ENCODE measurements at places on chromosomes 2 and 18.

DNA sequence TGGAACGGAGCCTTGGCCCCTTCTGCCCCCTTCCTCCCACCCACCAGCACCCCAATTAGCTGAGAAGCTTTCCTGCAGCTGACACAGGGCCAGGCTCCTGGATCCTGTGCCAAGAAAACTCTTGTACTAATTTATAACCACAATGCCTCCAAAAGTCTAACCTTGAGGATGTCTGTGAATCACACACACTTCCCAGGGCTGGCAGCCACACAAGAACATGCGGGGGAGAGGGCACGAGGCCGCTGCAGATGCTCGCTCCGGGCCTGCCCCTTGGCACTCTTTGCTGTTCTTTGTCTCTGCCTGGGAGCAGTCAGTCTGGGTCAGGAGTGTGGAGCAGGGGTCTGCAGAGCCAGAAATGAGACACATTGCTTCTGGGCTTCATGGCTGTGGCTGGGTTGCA, 62.7 kb upstream of the KIF5C start:
- no peak for DNase-seq

- no peak for DNase-seq
These were observed 339 bp downstream of the ACAA2 start for GRCh38 chr18:49813069-49813318.

DNA sequence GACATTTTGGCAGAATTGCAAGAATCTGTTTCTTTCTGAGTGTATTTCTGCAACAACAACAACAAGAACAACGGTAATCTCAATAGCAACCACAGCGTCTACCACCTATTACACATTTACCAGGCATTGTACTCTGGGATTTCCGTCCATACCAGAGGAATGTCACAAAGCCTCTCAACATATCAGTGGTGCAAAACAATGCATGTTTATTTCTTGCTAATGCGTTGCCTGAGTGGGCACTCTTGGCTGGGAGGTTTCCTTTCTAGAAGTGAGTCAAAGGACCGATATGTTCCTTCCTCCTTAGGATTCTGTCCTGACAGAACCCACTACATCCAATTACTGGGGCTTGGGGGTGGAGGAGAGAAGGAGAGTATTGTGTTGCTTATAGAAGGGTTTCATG, 585.6 kb downstream of the TSN start:
- no peak for DNase-seq

DNA sequence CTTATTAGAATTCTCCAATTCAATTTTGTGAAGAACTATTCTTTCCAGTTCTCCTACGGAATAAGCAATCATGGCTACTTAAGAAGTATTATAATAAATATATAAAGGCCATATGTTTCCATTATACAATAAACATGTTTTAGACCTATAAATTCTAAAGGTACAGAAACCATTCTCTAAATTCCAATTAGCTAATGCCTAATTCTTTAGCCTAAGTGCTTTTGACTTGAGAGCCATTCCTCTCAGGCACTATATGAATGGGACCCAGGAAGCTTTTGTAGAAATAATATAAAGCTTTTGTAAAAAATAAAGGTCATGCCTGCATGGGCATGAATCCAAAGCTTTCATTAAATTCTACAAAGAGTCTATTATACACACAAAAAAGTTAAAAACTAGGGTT, 161.0 kb upstream of the UNC80 start:
- no peak for DNase-seq

All from activated CD4-positive, CD25-positive, alpha-beta regulatory T cell (primary cell).